ENCODE measurements at places on chromosomes 3 and 15.
A peak's percentile ranks its signal among the peaks of the same experiment; 100 is the strongest.

GRCh38 chr3:23776352-23776891 is 29.3 kb upstream of the UBE2E1 start:
- no peaks in the 10 kb centered on the region for H3K36me3 ChIP-seq
- no peaks in the 10 kb centered on the region for H3K27me3 ChIP-seq
- H3K4me3 ChIP-seq: no peak overlapping the region
- DNase-seq: no peak
- H3K27ac ChIP-seq: no peak overlapping the region
- H3K4me1 ChIP-seq: peaks cover 6% of the 10 kb centered on the region

DNA sequence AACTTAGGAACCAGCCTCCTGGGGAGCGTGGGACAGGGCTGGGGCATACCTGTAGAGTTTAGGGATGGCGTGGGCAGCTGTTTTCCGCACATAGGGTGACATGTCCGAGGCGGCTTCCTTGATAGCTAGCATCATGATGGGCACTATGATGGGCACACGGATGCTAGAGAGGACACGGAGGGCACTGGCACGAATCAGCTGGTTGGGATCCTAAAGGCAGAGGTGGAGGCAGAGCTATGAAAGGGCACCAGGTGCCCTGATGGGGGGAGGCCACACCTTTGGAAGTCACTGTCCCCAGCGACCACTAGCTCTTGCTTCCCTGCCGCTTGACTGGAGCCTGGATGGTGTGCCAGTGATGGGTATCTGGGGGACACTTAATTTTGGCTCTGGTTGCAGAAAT is 28.3 kb downstream of the AP3B2 start:
- H3K36me3 ChIP-seq: no peaks in the 10 kb centered on the region
- no peak overlapping the region for H3K4me3 ChIP-seq
- no peaks in the 10 kb centered on the region for H3K4me1 ChIP-seq
- H3K27ac ChIP-seq: no peak overlapping the region

- H3K4me3 ChIP-seq: no peak overlapping the region
- DNase-seq: peak; percentile 36
- no peak overlapping the region for H3K27ac ChIP-seq
- no peaks in the 10 kb centered on the region for H3K27me3 ChIP-seq
- no peaks in the 10 kb centered on the region for H3K4me1 ChIP-seq
Measured at GRCh38 chr15:82081914-82082762, 36.3 kb upstream of the MEX3B start.

GRCh38 chr3:54222316-54222715 is 100.0 kb downstream of the CACNA2D3 start:
- H3K4me1 ChIP-seq: no peaks in the 10 kb centered on the region
- H3K27me3 ChIP-seq: no peaks in the 10 kb centered on the region
- DNase-seq: no peak
- H3K36me3 ChIP-seq: peaks cover 3% of the 10 kb centered on the region

DNA sequence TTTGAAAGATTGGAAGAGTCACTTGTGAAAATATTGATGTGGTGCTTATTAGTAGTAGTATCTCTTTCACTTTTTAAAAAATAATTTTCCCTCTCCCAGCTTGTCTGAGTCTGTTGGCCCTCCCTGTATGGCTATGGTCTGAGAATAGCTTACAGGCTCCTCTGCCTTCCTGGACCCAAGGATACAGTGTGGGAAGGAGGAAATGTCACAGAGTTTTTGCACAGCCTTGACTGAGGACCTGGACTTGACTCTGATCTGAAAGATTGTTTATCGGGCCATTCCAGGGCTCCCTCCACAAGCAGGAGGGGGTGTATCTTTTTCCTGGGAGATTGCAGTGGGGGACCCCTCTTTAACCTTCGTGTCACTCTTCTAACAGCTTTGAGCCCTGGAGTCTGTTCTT is 59.7 kb downstream of the TLNRD1 start:
- H3K4me1 ChIP-seq: no peaks in the 10 kb centered on the region
- H3K27ac ChIP-seq: no peak overlapping the region
- H3K4me3 ChIP-seq: no peak overlapping the region
- H3K36me3 ChIP-seq: no peaks in the 10 kb centered on the region

DNA sequence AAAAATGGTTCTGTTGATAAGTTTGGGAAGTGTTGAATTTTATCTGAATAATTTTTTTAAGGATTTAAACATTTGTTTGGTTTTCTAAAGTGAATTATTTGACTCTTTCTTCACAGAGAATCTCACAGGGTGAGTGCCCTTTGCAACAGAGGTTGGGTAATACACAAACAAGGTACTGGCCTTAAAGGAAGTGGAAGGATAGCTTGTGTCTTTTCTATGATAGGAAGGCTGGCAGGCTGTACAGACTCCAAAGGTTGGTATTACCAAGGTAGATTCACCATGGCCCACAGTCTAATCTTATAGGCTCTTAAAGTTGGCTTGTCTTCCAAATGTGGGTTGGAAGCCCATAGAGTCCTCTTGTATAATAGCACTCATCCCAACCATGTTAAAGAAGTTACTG is 311.5 kb downstream of the SV2B start:
- no peaks in the 10 kb centered on the region for H3K27me3 ChIP-seq
- no peak overlapping the region for H3K27ac ChIP-seq
- no peak for DNase-seq
- H3K4me1 ChIP-seq: no peaks in the 10 kb centered on the region
- H3K36me3 ChIP-seq: no peaks in the 10 kb centered on the region

- H3K36me3 ChIP-seq: no peaks in the 10 kb centered on the region
- no peak overlapping the region for H3K27ac ChIP-seq
- H3K27me3 ChIP-seq: no peaks in the 10 kb centered on the region
- H3K4me1 ChIP-seq: no peaks in the 10 kb centered on the region
Measured at GRCh38 chr15:100129677-100130076, 212.1 kb downstream of the ADAMTS17 start.

- H3K36me3 ChIP-seq: no peaks in the 10 kb centered on the region
- H3K27me3 ChIP-seq: no peaks in the 10 kb centered on the region
- H3K4me3 ChIP-seq: no peak overlapping the region
- DNase-seq: no peak
- peaks cover 15% of the 10 kb centered on the region for H3K4me1 ChIP-seq
Measured at GRCh38 chr3:65939801-65940246, 98.9 kb downstream of the MAGI1 start.

GRCh38 chr15:33344530-33344929 is 33.8 kb downstream of the RYR3 start:
- no peaks in the 10 kb centered on the region for H3K27me3 ChIP-seq
- no peak overlapping the region for H3K4me3 ChIP-seq
- H3K36me3 ChIP-seq: no peaks in the 10 kb centered on the region
- H3K27ac ChIP-seq: no peak overlapping the region

GRCh38 chr15:48966595-48967301 is 3.0 kb upstream of the SHC4 start:
- no peak overlapping the region for H3K27ac ChIP-seq
- no peak for DNase-seq
- H3K27me3 ChIP-seq: peaks cover 36% of the 10 kb centered on the region
- peaks cover 3% of the 10 kb centered on the region for H3K4me1 ChIP-seq
- H3K36me3 ChIP-seq: no peaks in the 10 kb centered on the region
- no peak overlapping the region for H3K4me3 ChIP-seq

- H3K27me3 ChIP-seq: no peaks in the 10 kb centered on the region
- no peak overlapping the region for H3K4me3 ChIP-seq
- DNase-seq: no peak
- no peaks in the 10 kb centered on the region for H3K4me1 ChIP-seq
- no peaks in the 10 kb centered on the region for H3K36me3 ChIP-seq
Measured at GRCh38 chr3:101229681-101230080, 90.7 kb downstream of the IMPG2 start.

- no peaks in the 10 kb centered on the region for H3K27me3 ChIP-seq
- no peaks in the 10 kb centered on the region for H3K36me3 ChIP-seq
- no peak for DNase-seq
- H3K4me1 ChIP-seq: no peaks in the 10 kb centered on the region
- H3K4me3 ChIP-seq: no peak overlapping the region
Measured at GRCh38 chr3:83934192-83935021, 1024.4 kb upstream of the CADM2 start.

DNA sequence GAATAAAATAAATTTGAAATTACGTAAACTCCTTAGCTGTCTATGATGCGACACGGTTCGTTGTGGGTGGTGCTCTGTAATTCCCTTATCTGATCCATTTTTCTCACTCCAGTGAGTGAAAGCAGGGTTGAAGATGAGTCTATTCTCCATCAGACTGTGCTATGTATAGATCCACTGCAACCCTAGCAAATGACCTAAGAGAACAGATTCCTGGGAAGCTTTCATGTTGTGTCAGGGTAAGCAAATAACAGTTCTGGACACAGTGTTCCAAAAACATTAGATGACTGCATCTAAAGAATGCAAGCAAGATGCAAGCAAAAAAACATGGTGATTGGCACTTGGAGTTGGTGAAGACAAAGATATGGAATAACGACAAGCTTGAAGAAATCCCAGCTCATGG is 239.3 kb downstream of the SLC9A9 start:
- no peaks in the 10 kb centered on the region for H3K36me3 ChIP-seq
- H3K27ac ChIP-seq: no peak overlapping the region
- H3K27me3 ChIP-seq: no peaks in the 10 kb centered on the region
- no peak for DNase-seq

DNA sequence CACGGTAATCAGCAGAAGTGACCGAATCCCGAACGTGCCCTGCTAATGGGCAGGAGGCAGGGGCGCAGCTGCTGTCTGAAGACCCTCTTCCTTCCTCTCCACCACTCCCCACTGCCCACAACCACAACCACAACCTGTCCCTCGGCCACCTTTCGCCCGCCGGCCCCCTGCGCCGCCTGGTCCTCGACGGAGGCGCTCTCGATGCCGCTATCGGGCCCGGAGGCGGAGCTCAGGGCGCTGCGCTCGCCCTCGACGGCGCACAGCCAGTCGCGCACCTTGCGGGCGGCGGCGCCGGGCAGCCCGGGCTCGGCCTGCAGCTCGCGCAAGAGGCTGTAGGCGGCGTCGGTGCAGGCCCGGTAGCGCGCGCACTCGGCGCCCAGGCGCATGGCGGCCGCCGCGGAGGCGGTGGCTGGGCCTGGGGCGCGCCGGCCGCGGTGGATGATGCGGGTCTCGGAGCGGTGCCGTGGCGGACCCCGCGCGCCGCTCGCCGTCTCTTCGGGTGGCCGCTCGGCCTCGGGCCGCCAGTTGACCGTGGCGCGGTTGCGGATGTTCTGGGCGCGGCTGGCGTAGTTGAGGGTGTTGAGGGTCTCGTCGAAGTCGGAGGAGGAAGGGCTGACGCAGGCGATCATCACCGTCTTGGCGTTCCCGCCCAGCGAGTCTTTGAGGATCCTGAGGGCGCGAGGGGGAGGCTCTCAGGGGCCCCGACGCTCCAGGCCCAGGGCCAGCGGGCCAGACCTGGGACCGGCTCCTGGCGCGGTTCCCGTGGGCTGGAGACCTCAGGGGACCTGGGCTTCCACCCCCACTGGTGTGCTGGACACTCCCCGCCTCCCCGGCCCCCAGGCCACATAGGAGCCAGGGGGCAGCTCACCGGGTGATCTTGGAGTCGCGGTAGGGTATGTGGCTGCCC is 6.9 kb downstream of the KIF7 start:
- no peak for DNase-seq
- peaks cover 22% of the 10 kb centered on the region for H3K36me3 ChIP-seq
- no peak overlapping the region for H3K4me3 ChIP-seq
- no peak overlapping the region for H3K27ac ChIP-seq
- no peaks in the 10 kb centered on the region for H3K4me1 ChIP-seq
- no peaks in the 10 kb centered on the region for H3K27me3 ChIP-seq

DNA sequence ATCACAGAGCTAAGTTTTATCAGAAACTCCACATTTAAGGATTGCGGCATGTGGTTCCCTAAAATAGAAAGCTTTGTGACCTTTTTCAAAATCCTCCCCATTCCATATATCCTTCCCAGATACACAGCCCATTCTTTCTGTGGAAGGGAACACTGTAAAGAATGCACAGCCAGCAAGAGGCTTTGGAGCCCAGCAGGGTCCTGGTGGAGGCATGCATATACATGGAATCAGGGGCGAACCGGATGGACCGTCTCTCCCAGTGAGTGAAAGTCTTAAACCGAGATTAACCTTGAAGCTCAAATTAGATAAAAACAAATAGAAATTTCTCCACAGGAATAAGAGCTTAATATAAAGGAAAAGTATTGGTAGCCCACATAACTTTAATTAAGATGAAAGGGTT is 436.2 kb upstream of the MDFIC2 start:
- H3K4me1 ChIP-seq: no peaks in the 10 kb centered on the region
- no peaks in the 10 kb centered on the region for H3K27me3 ChIP-seq
- DNase-seq: no peak
- no peaks in the 10 kb centered on the region for H3K36me3 ChIP-seq

DNA sequence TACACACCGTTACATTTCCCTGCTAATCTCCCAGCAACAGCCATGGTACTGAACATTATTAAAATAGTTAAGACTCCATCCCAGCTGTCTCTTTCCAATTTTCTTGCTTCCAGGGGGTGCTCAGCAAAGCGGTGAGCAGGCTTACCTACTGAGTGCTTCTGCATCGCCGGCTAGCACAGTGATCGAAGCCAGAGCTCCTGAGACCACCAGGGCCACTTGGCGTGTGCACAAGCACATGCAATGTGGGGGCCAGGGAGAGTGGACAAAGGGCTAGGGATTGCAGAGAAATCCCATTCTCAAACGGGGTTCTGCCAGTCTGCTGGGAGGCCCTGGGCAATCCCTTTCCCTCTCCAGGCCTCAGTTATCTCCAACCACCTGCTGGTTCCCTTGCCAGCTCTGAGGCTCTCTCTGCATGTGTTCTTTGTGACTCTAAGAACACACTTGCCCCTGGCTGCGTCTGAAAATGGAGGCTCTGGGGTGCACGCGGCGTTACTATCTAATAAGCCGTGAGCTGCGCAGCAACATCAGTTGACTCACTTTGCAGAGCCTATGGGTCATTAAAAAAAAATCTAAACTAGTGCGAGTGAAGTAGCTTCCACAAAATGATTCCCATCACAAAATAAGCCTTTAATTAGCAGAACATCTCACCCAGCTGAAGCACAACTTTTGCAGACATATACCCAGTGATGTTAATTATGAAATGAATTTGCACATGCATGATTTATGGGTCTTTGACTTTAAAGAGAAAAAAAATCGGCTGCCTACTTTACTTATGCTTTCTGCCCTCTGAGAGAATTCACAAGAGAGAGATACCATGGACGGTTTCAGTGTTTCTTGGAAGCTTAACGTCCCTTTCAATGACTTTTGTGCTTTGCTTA is 271.5 kb downstream of the TLE3 start:
- H3K4me1 ChIP-seq: peaks cover 3% of the 10 kb centered on the region
- no peak overlapping the region for H3K27ac ChIP-seq
- H3K4me3 ChIP-seq: no peak overlapping the region
- no peaks in the 10 kb centered on the region for H3K36me3 ChIP-seq
- no peaks in the 10 kb centered on the region for H3K27me3 ChIP-seq
- no peak for DNase-seq

DNA sequence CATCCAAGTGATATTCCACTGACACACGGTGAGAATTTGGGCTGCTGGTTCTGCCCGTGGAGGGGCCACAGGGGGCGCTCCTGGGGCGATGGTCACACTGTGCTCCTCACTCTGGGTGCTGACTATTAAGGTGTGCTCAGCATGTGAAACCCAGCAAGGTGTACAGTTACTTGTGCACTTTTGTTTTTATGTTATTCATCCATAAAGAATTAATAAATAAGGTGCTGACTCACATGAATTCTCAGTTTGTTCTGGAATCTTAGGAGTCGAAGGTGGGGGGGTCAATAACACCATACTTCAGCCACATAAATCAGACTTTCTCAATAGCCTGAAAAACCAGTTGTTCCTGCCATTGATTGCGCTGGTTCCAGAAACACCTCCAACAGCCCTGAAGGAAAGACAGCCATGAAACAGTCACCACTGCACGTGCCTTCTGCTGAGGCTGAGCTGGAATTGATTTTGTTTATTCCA is 53.5 kb upstream of the SPATA12 start:
- no peak overlapping the region for H3K4me3 ChIP-seq
- peaks cover 13% of the 10 kb centered on the region for H3K4me1 ChIP-seq
- no peak for DNase-seq
- H3K36me3 ChIP-seq: no peaks in the 10 kb centered on the region
- no peaks in the 10 kb centered on the region for H3K27me3 ChIP-seq

GRCh38 chr3:3305084-3305483 is 125.6 kb upstream of the CRBN start:
- no peak overlapping the region for H3K27ac ChIP-seq
- DNase-seq: no peak
- no peaks in the 10 kb centered on the region for H3K27me3 ChIP-seq
- H3K4me3 ChIP-seq: no peak overlapping the region
- no peaks in the 10 kb centered on the region for H3K4me1 ChIP-seq
- no peaks in the 10 kb centered on the region for H3K36me3 ChIP-seq
